ENCODE measurements at places on chromosomes 3 and 15. TPM values are rescaled to one million over a fixed set of nuclear protein-coding genes. Genes with fewer than 3 reads are reported as not detected.
A peak's percentile ranks its signal among the peaks of the same experiment; 100 is the strongest.

DNA sequence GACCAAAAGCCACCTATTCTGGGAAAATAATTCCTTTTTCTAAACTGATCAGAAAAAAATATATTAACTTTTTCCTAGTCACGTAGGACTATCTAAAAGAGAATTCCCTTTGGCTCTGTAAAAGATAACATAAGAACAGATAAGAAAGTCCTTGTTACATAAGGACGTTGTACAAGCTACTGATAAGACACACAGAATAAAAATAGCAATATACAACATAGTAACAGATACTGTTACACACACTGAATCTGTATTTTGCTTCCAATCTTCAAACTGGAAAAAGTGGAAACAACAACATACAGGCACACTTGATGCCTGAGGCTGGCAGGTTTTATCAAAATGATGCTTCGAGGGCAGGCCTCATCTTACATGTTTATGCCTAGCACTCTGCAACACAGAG lies 59.8 kb downstream of the SNX4 start:
- H3K4me1 ChIP-seq = no peaks in the 10 kb centered on the region
- no peaks in the 10 kb centered on the region for H3K27me3 ChIP-seq
- DNase-seq = no peak

- H3K4me1 ChIP-seq = no peaks in the 10 kb centered on the region
- no peaks in the 10 kb centered on the region for H3K27me3 ChIP-seq
- H3K36me3 ChIP-seq = no peaks in the 10 kb centered on the region
- no peak for DNase-seq
- H3K4me3 ChIP-seq = no peak overlapping the region
- peak overlapping the region; percentile 83 for H3K27ac ChIP-seq
These were observed 14.1 kb downstream of the IL17RD start for GRCh38 chr3:57151021-57151449.

GRCh38 chr3:29324180-29324651 lies 43.3 kb downstream of the RBMS3 start:
- peak; percentile 44 for DNase-seq
- no peaks in the 10 kb centered on the region for H3K27me3 ChIP-seq
- H3K36me3 ChIP-seq = no peaks in the 10 kb centered on the region
- H3K4me1 ChIP-seq = no peaks in the 10 kb centered on the region
- peak overlapping the region; percentile 9 for H3K4me3 ChIP-seq
- peak overlapping the region; percentile 65 for H3K27ac ChIP-seq

DNA sequence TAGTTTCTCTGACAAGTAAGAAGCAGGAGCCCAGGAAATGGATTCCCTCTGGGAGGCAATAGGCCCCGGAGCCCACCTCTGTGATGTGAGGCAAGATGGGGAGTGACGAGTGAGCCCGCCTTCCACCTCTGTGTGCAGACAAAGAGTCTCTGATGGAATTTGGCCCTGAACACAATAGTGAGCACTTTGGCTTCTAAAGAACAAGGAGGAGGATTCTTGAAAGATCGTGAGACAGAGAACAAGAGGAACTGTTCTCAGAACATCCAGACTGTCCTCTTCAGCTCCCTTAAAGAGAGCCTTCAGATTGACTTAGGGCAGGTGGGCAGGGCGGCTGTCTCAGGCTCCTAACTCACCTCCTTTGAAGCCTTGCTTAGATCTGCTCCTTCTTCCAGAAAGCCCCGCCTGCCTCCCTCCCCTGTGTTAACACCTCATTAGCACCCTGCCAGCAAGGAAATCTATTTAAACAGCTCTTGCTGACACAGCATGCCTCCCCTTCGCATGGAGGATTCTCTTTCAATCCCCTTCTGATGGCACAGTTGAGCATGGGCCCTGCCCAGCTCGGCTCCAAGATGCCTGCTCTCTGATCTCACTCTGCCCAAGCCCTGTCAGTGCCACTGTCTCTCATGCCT lies 430.3 kb downstream of the NTRK3 start:
- H3K27me3 ChIP-seq = no peaks in the 10 kb centered on the region
- H3K4me3 ChIP-seq = no peak overlapping the region
- H3K27ac ChIP-seq = no peak overlapping the region
- H3K36me3 ChIP-seq = no peaks in the 10 kb centered on the region
- H3K4me1 ChIP-seq = no peaks in the 10 kb centered on the region

- DNase-seq = no peak
- peaks cover 13% of the 10 kb centered on the region for H3K4me1 ChIP-seq
- no peaks in the 10 kb centered on the region for H3K27me3 ChIP-seq
- no peak overlapping the region for H3K4me3 ChIP-seq
These were observed 396.5 kb upstream of the C2CD4B start for GRCh38 chr15:62561571-62561970.

- peak; percentile 39 for DNase-seq
- no peaks in the 10 kb centered on the region for H3K4me1 ChIP-seq
- H3K27me3 ChIP-seq = no peaks in the 10 kb centered on the region
- no peaks in the 10 kb centered on the region for H3K36me3 ChIP-seq
- H3K27ac ChIP-seq = peak overlapping the region; percentile 6
These were observed 34.3 kb downstream of the ZMAT3 start for GRCh38 chr3:179037351-179037750.

DNA sequence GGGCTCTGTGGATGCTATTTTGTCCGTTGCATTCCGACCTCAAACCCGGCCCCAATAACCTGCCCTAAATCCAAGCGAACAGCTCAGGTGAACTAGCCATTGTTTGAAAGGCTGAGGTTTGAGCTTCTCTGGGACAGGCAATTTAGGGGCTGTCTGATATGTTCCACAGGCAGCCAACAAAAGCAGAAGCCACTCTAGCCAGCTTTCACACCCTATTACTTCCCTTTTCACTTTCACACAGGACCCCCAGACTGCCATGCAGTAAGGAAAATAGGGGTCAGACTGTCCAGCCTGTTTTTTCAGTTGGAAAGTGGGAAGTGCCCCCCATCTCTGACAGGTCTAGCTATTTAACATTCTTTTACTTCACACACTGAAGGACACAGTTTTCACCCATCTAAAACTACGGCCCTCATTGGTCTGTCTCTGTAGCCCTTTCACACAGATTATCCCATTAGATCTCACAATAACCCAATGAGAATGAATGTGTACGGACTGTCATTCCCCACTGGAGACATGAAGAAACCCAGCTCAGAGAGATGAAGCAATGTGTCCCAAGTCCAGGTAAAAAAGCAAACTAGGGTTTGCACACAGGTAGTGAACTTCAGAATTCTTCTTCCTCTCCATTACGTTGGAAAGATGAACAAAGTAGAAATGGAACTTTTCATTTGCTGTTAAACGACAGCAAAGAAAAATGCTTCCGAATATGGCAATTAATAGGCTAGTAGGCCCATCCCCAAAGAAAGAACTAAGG lies 1.9 kb downstream of the CCDC12 start:
- H3K4me1 ChIP-seq = peaks cover under 1% of the 10 kb centered on the region
- no peak overlapping the region for H3K4me3 ChIP-seq
- no peaks in the 10 kb centered on the region for H3K27me3 ChIP-seq
- H3K36me3 ChIP-seq = no peaks in the 10 kb centered on the region

DNA sequence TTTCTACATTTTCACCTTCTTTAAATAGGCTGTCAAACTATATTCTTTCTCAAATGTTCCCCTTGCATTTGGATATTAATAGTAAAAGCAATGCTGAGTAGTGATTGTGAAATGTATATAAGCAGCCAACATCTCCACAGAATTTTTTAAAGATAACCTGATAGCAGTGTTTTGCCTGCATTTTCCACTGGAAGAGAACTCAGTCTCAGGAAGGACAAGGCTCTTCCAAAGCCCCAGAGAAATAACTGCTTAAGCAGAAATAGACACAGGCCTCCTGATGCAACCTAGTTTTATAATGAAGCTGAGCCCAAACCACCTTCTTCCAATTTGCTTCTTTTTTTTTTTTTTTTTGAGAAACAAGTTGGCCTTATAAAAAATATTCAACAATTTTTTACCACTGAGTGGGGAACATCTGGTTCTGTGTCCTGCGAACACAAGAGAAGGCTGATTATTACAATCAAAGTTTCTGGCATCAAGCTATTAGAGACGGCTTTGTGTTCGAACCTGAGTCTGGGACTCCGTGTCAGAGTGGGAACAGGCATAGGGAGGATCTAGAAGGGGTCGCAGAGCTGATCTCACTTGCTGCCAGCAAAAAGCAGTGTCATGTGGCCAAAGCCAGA lies 332.5 kb upstream of the TBL1XR1 start:
- no peak for DNase-seq
- H3K36me3 ChIP-seq = no peaks in the 10 kb centered on the region

DNA sequence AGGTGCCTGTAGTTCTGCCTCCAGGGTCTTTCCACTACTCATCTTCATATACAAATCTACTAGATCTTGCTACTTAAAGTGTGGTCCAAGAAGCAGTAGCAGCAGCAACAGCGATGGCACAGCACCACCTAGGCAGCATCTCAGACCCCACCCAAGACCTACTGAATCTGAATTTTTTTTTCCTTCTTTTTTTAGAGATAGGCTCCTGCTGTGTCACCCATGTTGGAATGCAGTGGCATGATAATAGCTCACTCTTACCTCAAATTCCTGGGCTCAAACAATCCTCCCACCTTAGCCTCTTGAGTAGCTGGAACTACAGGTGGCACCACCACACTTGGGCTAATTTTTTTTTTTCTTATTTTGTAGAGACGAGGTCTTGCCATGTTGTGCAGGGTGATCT lies 346.7 kb upstream of the TGFBR2 start:
- H3K27me3 ChIP-seq = no peaks in the 10 kb centered on the region
- H3K36me3 ChIP-seq = no peaks in the 10 kb centered on the region
- H3K4me3 ChIP-seq = no peak overlapping the region
- H3K4me1 ChIP-seq = peaks cover 3% of the 10 kb centered on the region
- H3K27ac ChIP-seq = no peak overlapping the region

- no peaks in the 10 kb centered on the region for H3K36me3 ChIP-seq
- H3K27ac ChIP-seq = no peak overlapping the region
- peaks cover 4% of the 10 kb centered on the region for H3K4me1 ChIP-seq
- no peak overlapping the region for H3K4me3 ChIP-seq
- no peaks in the 10 kb centered on the region for H3K27me3 ChIP-seq
These were observed 303.8 kb downstream of the TLE3 start for GRCh38 chr15:69793781-69794451.

DNA sequence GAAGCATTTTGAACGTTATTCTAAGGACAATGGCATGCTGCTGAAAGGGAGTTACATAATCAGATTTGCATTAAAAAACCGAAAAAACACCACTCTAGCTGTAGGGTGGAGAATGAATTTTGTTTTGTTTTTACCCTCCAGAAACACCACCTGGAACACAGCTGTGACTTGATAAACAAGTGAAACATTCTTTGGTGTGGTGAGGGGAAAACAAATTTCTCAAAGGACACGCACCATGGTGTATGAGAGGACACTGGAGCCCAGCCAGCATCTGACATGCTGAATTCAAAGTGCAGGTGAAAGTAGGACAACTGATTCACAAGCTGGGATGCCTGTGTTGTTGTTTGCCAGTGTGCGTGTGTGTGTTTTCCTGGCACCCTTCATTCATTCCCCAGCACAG lies 554.5 kb upstream of the TBL1XR1 start:
- H3K4me3 ChIP-seq = no peak overlapping the region
- no peaks in the 10 kb centered on the region for H3K36me3 ChIP-seq
- no peak for DNase-seq
- no peaks in the 10 kb centered on the region for H3K4me1 ChIP-seq
- no peak overlapping the region for H3K27ac ChIP-seq
- H3K27me3 ChIP-seq = no peaks in the 10 kb centered on the region

DNA sequence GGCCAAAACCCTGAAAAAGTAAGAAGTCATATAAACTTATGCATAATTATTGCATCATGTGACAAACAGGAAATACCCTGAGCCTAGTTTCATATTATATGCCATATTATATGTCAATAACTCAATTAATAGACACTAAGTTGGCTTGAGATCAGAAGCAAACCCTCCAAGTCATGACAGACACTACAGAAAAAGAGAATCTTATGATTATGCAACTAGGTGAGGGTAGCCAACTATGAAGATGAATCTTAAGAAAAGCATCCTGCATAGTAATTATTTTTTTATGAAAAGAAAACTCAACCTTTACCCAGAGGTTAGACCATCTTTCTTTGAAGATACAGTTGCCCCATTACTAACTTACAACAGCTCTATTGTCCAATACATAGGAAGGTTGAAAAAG lies 192.4 kb upstream of the VEPH1 start:
- no peaks in the 10 kb centered on the region for H3K4me1 ChIP-seq
- H3K36me3 ChIP-seq = no peaks in the 10 kb centered on the region
- H3K27me3 ChIP-seq = no peaks in the 10 kb centered on the region
- H3K4me3 ChIP-seq = no peak overlapping the region
- DNase-seq = no peak
- no peak overlapping the region for H3K27ac ChIP-seq

DNA sequence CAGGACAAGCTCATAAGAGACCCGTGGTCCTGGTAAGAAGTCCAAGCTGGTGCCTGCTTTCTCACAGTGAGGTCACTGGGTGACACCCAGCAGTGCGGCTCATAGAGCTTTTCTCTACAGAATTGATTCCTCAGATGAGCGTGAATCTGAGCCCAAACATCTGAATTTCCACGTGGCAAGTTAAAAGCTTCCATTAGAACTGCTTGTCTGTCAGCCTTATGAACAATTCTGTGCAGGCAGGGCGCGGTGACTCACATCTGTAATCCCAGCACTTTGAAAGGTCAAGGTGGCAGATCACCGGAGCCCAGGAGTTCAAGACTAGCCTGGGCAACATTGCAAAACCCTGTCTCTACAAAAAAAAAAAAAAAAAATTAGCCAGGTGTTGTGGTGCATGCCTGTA lies 113.1 kb upstream of the ABHD17C start:
- no peaks in the 10 kb centered on the region for H3K27me3 ChIP-seq
- H3K4me3 ChIP-seq = no peak overlapping the region
- no peaks in the 10 kb centered on the region for H3K4me1 ChIP-seq
- H3K27ac ChIP-seq = no peak overlapping the region
- DNase-seq = no peak

DNA sequence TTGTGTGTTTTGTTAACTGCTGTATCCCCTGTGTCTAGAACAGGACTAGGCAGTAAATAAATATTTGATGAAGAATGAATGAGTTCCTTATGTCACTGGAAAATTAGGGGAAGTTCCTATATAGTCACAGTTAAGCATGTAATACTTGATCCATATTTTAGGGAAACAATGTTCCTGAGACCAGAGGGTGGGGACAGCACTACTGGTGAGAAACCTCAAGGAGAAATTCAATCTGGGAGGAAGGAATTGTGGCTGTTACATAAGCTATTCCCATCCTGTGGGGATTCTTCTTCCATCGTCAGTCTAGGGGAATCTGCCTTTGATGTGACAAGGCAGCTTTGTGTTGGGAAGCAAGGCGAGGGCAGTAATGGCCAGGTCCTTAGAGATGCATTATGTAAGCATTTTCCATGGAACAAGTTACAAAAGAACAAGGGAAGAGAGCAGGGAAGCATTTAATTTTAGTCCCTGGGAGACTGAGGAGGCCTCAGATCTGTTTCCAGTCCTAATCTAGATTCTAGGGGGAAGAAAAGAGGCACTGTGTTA lies 219.3 kb upstream of the TTC14 start:
- no peak overlapping the region for H3K27ac ChIP-seq
- no peak for DNase-seq
- H3K4me1 ChIP-seq = no peaks in the 10 kb centered on the region
- no peaks in the 10 kb centered on the region for H3K36me3 ChIP-seq
- no peak overlapping the region for H3K4me3 ChIP-seq

SLC22A13 gene
- 0.70 TPM for total RNA-seq

GOLGA6B gene
- total RNA-seq = not detected

FRG2C gene
- total RNA-seq = not detected

KCNMB3 gene
- total RNA-seq = 4.8 TPM

NANOGP8 gene
- total RNA-seq = not detected

All from uterus (tissue), 4 donors.